ENCODE measurements at places on chromosomes 16 and 17. TPM values are rescaled to one million over a fixed set of nuclear protein-coding genes. Genes with fewer than 3 reads are reported as not detected.

SDR42E2 gene
- total RNA-seq: not detected

KRTAP1-1 gene
- not detected for total RNA-seq

GJD3 gene
- total RNA-seq: 1.4 TPM

KRTAP2-4 gene
- not detected for total RNA-seq

HSF4 gene
- not detected for total RNA-seq

DNA sequence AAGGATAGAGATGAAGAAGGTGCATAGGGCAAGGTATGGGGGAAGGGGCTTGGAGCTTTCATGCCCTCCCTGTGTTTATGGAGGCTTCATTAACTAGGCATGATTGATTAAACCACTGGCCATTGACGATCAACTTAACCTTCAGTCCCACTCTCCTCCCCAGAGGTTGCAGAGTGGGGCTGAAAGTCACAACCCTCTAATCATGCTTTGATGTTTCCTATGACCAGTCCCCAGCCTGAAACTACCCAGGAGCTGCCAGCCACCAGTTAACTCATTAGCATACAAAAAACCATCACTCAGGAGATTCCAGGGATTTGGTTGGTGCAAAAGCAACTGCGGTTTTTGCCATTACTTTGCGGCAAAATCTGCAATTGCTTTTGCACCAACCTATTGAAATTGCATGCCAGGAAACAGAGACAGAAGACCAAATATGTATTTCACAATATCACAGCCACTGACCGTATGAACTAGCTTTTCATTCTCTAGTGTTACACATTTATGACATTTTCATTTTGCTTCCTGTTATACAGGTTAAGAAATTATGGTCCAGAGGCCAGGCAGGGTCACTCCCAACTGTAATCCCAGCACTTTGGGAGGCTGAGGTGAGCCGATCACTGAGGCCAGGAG is 5.4 kb downstream of the GFOD2 start:
- H3K27ac ChIP-seq: no peak overlapping the region
- no peaks in the 10 kb centered on the region for H3K36me3 ChIP-seq
- H3K4me3 ChIP-seq: no peak overlapping the region
- DNase-seq: no peak
- no peaks in the 10 kb centered on the region for H3K4me1 ChIP-seq

DNA sequence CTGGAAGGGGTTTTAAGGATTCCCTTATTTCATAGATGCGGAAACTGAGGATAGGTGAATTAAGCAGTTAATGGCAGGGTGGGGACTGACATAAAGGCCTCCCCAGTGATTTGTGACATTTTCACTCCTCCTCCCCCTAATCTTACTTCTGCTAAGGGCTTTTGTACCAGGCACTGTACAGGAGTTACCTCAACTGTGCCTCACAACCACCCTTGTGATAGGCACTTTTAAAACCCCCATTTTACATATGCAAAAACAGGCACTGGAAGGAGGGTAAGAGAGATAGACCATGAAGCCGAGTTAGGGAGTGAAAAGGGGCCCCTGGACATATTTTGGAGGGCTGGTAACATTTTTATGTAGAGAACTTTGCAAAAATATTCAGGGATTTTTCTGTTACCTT is 862 bp upstream of the GDE1 start:
- H3K4me1 ChIP-seq: peaks cover 7% of the 10 kb centered on the region
- H3K27ac ChIP-seq: no peak overlapping the region
- no peak for DNase-seq
- H3K36me3 ChIP-seq: peaks cover 1% of the 10 kb centered on the region

- no peaks in the 10 kb centered on the region for H3K36me3 ChIP-seq
- no peak overlapping the region for H3K4me3 ChIP-seq
- H3K4me1 ChIP-seq: no peaks in the 10 kb centered on the region
- H3K27me3 ChIP-seq: no peaks in the 10 kb centered on the region
- no peak for DNase-seq
- H3K27ac ChIP-seq: no peak overlapping the region
Observed at GRCh38 chr16:72191551-72191950, 19.6 kb upstream of the PMFBP1 start.

DNA sequence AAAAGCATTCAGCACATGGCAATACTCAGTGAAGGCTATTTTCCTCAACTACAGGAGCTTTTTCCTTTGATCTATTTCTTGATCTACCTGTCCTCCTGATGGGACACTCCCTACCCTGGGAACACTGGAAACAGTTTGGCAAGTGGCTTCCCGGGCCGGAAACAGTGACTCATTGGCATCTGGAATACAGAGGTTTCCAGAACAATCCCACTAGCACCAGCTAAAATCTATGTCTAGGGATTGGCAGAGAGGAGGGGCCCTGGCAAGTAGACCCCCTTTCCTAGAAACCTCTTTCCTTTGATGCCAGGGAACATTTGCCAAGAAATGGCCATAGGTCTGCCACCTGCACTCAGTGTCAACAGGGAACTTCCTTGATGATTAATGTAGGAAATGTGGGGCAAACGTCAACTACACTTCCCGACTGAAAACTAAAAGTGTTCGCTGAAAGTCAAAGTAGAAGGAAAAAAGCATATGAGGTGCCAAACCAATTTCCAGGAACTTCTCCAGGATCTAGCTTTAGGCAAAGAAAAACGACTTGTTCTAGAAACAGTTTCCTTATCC is 30.4 kb upstream of the FBXW10B start:
- H3K4me1 ChIP-seq: peaks cover 8% of the 10 kb centered on the region
- H3K36me3 ChIP-seq: no peaks in the 10 kb centered on the region
- H3K27ac ChIP-seq: no peak overlapping the region
- no peaks in the 10 kb centered on the region for H3K27me3 ChIP-seq
- DNase-seq: no peak

- peaks cover 18% of the 10 kb centered on the region for H3K4me1 ChIP-seq
- H3K36me3 ChIP-seq: peaks cover 3% of the 10 kb centered on the region
- no peak for DNase-seq
- H3K27ac ChIP-seq: no peak overlapping the region
- peak overlapping the region; percentile 65 for H3K4me3 ChIP-seq
- peaks cover 45% of the 10 kb centered on the region for H3K27me3 ChIP-seq
Observed at GRCh38 chr17:82232322-82232820, 3.5 kb downstream of the SLC16A3 start.

GRCh38 chr16:1309888-1310831 is 724 bp downstream of the UBE2I start:
- H3K4me3 ChIP-seq: peak overlapping the region; percentile 98
- H3K36me3 ChIP-seq: peaks cover 15% of the 10 kb centered on the region
- no peak overlapping the region for H3K27ac ChIP-seq
- H3K27me3 ChIP-seq: no peaks in the 10 kb centered on the region

DNA sequence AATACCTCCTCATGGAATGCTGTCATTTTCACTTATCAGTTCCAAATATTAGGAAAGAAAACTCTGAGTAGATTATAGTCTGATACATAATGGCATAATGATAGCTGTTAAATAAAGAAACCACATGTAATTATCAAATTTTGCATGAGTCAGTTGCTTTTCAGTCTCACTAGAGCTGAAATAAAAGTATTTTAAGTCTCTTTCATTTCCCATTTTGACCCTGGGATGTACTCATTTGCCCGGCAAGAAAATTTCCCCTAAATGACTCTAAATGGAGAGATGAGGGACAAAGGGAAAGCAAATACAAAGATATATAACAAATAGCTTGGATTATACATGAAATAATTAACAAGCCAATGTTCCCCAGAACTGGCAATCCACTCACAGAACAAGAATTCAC is 47.9 kb upstream of the CPHXL start:
- H3K4me1 ChIP-seq: no peaks in the 10 kb centered on the region
- H3K36me3 ChIP-seq: no peaks in the 10 kb centered on the region
- DNase-seq: no peak
- no peak overlapping the region for H3K4me3 ChIP-seq

DNA sequence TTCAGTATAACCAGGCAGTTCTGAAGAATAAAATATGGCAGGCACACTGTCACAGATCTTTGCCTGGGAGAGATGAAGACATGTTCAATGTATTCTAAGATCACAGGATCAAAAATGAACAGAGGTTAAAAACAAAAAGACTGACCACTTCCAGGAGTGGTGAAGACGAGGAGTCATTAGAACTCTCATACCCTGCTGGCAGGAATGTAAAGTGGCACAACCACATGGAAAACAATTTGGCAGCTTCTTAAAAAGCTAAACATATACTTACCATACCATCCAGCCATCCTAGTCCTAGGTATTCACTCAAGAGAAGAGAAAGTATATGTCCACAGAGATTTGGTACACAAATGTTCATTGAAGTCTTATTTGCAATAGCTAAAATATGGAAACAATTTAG is 406.3 kb downstream of the NPIPA8 start:
- peaks cover 2% of the 10 kb centered on the region for H3K4me1 ChIP-seq
- no peaks in the 10 kb centered on the region for H3K27me3 ChIP-seq
- no peaks in the 10 kb centered on the region for H3K36me3 ChIP-seq
- no peak overlapping the region for H3K27ac ChIP-seq
- no peak for DNase-seq

DNA sequence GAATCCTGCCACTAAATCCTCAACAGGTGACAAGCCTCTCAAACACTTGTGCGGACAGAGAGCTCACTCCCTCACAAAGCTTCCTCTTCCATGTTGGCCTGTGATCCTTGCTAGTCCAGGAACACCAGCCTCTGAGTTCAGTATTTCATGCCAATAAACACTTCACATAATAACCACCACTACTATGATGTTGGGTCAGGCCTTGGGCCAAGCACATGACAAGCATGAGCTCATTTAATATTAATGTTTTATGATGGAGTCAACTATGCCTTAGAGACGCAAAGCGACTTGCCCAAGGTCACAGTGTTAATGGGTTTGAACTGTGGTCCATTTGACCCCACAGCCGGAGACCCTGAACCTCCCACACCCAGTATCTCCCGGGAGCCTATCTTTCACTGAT is 129.1 kb downstream of the GAS7 start:
- no peaks in the 10 kb centered on the region for H3K4me1 ChIP-seq
- no peak overlapping the region for H3K4me3 ChIP-seq
- no peaks in the 10 kb centered on the region for H3K36me3 ChIP-seq
- no peak for DNase-seq

DNA sequence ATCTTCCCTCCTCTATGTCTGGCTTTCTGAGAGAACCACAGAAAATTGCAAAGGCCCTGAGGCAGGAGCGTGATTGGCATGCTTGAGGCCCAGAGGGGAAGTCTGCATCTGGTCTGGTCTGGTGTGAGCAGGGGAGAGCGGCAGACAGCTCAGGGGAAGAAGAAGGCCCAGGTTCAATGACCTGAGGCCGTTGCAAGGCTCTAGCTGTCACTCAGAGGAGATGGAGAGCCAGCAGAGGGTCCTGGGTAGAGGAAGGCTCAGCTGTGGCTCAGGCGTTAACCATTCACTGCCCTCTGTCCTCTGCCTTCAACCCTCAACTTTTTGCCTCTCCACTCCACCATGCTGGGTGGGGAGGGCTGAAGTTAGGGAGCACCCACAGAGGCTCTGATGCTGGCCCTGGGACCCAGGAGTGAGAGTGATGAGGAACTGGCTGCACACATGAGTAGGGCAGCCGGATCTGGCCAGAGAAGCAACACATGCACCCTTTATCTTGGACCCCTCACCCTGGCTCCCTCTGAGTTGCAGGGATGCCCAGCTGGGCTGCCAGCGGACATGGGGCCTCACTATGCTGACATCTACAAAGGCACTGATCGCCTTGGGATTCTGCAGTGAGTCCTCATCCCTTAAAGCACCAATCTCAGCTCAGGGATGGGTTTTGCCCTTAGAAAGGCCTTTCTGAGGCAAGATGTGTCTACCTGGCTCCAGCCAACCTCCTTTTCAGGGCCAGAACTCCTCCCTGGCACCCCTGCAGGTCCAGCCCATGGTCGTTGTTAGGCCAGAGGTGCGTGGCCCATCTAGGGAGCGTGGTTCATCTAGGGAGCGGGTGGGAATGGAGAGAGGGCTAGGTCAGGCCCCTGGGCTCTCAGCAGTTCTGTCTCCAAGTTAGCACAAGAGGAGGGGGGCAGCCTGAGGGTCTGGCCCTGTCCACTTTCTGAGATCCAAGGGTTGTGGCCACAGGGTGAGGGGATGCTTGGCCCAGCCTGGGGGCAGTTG is 7.7 kb upstream of the KRTAP17-1 start:
- H3K27me3 ChIP-seq: no peaks in the 10 kb centered on the region
- no peaks in the 10 kb centered on the region for H3K4me1 ChIP-seq
- H3K36me3 ChIP-seq: no peaks in the 10 kb centered on the region
- DNase-seq: no peak
- no peak overlapping the region for H3K27ac ChIP-seq
- no peak overlapping the region for H3K4me3 ChIP-seq

- no peaks in the 10 kb centered on the region for H3K36me3 ChIP-seq
- no peak overlapping the region for H3K27ac ChIP-seq
- H3K4me1 ChIP-seq: no peaks in the 10 kb centered on the region
Observed at GRCh38 chr16:5905935-5906334, 808.3 kb upstream of the EEF2KMT start.

GRCh38 chr16:15798671-15799070 is 58.2 kb downstream of the MYH11 start:
- H3K4me3 ChIP-seq: no peak overlapping the region
- no peaks in the 10 kb centered on the region for H3K36me3 ChIP-seq
- DNase-seq: no peak
- no peaks in the 10 kb centered on the region for H3K4me1 ChIP-seq
- no peak overlapping the region for H3K27ac ChIP-seq

DNA sequence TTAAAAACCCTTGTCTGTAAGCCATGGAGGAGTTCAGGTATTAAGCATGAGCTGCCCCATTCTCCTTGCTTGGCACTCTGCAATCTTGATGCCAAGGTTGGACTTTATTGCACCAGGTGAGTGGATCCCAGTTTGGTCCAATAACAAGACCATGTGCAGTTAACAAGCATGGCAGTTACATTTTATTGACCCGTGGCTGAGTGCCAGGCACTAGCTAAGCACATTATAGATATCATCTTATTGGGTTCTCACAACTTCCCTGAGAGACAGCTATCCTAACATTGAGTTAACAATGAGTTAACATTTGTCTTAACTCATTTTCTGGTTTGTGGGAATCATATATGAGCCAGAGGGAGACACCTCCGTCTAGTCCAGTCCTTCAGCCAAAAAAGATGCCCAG is 21.8 kb downstream of the LYRM9 start:
- no peak overlapping the region for H3K27ac ChIP-seq
- no peak for DNase-seq
- no peaks in the 10 kb centered on the region for H3K36me3 ChIP-seq

GRCh38 chr16:19914877-19915276 is 30.2 kb upstream of the GPRC5B start:
- no peaks in the 10 kb centered on the region for H3K27me3 ChIP-seq
- H3K4me1 ChIP-seq: no peaks in the 10 kb centered on the region
- H3K27ac ChIP-seq: no peak overlapping the region

DNA sequence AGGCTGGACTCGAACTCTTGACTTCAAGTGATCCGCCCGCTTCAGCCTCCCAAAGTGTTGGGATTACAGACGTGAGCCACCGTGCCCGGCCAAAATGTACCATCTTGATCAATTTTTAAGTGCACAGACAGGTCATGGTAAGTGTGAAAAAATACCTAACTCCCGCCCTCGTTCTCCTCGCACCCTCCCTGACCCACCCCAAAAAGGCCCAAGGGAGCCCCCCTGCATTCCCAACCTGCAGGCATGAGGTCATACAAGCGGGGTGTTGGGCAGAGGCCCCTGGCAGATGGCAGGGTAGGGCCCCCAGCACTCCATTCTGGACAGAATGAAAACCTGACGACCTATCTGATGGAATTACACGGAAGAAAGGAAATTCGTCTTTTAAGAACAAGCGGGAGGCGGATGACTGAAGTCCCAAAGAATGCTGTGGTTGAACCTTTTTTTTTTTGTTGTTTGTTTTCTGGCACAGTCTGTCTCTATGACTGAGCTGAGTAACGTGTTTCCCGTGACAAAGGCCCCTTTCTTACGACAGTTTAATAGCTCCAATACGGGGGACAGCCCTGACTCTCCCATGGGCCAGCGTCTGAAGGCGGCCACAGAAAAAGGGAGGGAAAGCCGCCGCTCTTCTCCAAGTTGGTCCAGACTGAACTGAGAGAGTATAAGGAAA is 376.4 kb downstream of the SLC39A11 start:
- H3K27ac ChIP-seq: no peak overlapping the region
- peaks cover 1% of the 10 kb centered on the region for H3K4me1 ChIP-seq
- no peak overlapping the region for H3K4me3 ChIP-seq
- no peaks in the 10 kb centered on the region for H3K27me3 ChIP-seq
- H3K36me3 ChIP-seq: no peaks in the 10 kb centered on the region

Measured in H1 (cell line).